ENCODE measurements at places on chromosomes 16 and 17.

GRCh38 chr17:32142857-32143526, 690 bp downstream of the RHOT1 start:
- DNase-seq, result peak; percentile 86

- DNase-seq, result no peak
These were observed 3.4 kb downstream of the ADAM11 start for GRCh38 chr17:44761932-44762810.

- peak; percentile 68 for DNase-seq
These were observed 5.8 kb upstream of the OGFOD3 start for GRCh38 chr17:82424001-82424862.

GRCh38 chr17:8326511-8327302, 12.9 kb upstream of the ODF4 start:
- DNase-seq, result peak; percentile 26

DNA sequence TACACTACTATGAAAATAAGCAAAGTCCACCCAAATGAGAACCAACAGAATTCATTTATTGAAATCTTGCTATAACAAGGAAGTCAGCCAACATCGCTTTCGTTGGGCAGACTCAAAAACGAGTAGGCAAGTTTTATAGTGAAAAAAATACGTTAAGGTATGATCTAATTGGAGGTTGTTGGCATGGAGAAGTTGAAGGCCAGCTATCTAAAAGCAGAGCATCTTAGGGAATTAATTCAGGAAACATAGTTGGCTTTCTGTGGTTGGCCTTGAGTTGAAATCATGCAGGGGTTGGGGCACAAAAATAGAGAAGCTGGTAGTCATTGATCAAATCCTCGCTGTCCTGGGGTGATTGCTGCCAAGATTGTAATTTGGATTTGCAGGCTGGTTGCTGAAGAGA, 118.3 kb downstream of the PPM1E start:
- DNase-seq, result no peak

DNA sequence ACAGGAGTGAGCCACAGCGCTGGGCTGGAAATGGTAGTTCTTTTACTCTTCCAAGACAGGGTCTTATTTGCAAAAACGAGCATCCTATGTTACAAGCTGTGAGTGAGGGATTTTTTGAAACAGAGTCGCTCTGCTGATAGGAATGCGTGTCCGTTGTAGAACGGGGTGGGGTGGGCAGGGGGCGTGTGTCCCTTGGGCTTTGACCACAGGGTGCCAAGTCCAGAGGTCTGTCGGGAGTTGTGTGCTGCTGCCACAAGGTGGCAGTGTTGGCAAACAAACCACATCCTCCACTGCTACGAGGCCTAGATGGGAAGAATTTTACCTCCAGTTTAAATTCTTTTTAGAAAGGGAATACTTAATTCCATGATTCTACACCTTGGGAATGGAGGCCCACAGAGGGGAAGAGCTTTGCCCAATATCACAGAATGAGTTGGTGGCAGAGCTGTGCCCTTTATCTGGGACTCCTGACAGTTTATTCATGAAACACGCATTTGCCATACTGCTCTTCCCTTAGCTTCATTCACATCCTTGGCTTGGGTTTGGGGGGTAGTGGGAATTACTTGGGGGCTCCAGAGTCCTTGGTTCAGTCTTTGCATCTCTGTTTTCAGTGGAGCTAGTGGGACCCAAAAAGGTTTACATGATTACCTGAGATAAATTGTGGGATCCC, 30.6 kb upstream of the ETV4 start:
- peak; percentile 83 for DNase-seq

GRCh38 chr16:24950275-24950674, 64.9 kb downstream of the ARHGAP17 start:
- DNase-seq, result peak; percentile 78

- DNase-seq, result no peak
These were observed 56.3 kb downstream of the SLFN5 start for GRCh38 chr17:35299135-35299534.

DNA sequence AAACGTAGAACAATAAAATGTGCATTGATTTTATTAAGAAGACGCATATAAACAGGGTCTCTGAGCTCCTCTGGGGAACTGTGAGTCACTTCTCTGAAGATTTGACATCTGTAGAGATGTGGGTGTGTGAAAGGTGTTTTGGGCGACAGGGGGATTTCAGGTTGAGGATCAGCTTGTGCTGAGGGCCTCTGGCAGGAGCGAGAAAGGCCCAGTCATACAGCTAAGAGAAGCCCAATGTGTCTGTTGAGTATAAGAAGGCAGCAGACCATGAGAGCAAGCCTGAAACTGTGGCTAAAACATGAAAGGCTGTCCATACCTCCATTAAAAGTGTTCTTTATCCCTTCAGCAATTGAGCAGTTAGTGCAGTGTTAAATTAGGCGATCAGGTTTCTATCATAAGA, 406.5 kb upstream of the MON1B start:
- no peak for DNase-seq

DNA sequence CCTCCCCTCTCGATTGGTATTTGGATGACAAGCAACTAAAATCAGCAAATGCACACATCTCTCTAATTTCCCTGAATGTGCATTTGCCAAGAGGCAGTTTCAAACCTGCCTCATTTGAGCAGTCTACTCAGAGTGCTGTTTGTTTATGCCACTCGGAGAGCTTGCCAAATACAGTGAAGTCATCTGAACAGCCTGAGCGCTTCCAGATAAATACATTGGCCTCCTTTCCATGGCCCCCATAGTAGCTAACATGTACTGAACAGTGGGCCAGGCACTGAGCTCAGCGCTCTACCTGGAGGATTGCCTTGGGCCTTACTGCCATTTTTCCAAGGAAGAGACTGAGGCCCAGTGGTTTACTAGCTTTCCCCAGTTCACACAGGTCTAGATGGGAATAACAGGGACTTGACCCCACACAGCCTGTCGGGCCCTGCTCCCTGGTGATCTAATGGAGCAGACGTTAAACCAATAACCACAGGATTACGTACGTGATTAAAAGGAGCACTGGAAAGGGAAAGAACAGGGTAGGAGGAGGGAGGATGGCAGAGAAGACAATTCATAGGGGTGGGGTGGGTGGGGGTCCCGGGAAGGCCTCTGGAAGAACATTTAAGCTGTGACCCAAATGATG, 18.7 kb upstream of the ANKRD40CL start:
- DNase-seq, result peak; percentile 70

DNA sequence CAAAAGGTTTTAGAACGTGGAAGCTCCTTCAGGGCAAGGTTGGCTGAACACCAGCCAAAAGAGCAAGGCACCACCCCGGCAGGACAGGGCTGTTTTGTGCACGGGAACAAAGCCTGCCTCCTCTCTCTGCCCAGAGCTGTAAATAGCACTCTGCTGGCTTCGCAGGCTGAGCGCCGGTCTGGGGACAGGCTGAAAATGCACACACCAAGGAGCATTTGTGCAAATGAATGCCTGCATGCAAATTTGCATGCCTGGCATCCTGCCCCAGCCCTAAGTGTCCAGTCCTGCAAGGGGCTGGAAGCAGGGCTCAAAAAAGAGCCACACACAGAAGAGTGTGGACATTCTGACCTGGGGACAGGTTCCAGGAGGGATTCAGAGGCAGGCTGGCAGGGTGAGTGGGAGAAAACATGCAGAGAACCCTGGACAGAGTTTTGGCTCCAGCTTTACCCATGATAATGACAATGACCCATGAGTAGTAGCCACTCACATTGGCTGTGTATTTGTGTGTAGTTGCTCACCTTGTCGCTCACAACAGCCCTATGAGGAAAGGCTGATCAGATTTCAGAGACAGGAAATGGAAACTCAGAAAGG, 11.7 kb downstream of the ABAT start:
- no peak for DNase-seq

- DNase-seq, result peak; percentile 60
These were observed at the start of gene ALOXE3 for GRCh38 chr17:8117980-8118768. ALOXE3 (minus strand) TSS chr17:8118514; CDS start chr17:8117990, 524 bp downstream.

DNA sequence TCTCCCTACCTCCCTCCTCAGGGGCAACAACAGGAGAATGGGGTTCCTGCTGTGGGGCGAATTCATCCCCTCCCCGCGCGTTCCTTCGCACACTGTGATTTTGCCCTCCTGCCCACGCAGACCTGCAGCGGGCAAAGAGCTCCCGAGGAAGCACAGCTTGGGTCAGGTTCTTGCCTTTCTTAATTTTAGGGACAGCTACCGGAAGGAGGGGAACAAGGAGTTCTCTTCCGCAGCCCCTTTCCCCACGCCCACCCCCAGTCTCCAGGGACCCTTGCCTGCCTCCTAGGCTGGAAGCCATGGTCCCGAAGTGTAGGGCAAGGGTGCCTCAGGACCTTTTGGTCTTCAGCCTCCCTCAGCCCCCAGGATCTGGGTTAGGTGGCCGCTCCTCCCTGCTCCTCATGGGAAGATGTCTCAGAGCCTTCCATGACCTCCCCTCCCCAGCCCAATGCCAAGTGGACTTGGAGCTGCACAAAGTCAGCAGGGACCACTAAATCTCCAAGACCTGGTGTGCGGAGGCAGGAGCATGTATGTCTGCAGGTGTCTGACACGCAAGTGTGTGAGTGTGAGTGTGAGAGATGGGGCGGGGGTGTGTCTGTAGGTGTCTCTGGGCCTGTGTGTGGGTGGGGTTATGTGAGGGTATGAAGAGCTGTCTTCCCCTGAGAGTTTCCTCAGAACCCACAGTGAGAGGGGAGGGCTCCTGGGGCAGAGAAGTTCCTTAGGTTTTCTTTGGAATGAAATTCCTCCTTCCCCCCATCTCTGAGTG, 5.9 kb upstream of the LASP1NB start:
- no peak for DNase-seq

DNA sequence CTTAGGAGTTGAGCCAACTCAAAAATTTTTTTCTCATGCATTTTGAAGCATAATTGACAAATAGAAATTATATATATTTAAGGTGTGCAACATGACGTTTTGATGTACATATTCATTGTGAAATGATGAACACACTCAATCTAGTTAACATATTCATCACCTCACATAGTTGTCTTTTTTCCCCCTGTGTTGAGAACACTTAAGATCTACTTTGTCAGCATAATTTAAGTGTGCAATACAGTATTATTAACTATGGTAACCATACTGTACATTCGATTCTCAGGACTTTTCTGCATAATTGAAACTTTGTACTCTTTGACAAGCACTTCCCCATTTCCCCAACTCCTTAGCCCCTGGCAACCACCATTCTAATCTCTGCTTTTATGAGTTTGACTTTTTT, 192.2 kb upstream of the ZKSCAN2 start:
- DNase-seq, result no peak

DNA sequence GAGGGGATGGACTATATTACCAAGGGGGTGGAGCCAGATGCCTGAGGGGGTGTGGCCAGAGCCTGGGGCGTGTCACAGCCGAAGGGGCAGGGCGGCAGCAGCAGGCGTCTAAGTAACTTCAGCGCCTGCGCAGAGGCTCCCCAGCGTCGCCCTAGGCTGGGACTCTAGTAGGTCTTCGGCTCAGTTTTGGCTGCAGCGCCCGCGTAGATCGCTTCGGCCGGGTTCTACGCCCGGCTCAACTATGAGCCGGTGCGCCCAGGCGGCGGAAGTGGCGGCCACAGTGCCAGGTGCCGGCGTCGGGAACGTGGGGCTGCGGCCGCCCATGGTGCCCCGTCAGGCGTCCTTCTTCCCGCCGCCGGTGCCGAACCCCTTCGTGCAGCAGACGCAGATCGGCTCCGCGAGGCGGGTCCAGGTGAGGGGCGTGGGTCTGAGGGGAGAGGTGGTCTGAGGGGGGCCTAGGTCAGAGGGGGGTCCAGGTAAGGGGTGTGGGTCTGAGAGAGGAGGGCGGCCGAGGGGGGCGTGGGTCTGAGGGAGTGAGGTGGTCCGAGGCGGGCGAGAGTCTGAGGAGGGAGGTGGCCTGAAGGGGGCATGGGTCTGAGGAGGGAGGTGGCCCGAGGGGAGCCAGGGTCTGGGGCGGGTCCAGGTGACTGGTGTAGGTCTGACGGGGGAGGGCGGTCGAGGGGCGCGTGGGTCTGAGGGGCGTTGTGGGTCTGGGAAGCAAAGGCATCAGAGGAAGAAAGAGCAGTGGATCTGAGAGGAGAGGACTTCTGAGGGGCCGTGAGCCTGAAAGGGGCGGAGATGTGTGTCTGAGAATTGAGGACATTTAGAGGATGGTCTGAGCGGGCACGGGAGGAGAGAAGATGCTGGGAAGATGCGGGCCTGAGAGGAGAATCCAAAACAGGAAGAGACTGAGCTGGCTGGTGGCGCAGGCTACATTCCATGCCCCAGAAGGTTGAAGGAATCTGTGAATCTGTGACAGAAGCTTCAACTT, at the start of gene LPCAT2:
TSS of gene LPCAT2 (plus strand) at position 132 of the 991 bp plus-strand sequence. CDS start at position 242, 110 bp downstream.
- DNase-seq, result peak; percentile 87

DNA sequence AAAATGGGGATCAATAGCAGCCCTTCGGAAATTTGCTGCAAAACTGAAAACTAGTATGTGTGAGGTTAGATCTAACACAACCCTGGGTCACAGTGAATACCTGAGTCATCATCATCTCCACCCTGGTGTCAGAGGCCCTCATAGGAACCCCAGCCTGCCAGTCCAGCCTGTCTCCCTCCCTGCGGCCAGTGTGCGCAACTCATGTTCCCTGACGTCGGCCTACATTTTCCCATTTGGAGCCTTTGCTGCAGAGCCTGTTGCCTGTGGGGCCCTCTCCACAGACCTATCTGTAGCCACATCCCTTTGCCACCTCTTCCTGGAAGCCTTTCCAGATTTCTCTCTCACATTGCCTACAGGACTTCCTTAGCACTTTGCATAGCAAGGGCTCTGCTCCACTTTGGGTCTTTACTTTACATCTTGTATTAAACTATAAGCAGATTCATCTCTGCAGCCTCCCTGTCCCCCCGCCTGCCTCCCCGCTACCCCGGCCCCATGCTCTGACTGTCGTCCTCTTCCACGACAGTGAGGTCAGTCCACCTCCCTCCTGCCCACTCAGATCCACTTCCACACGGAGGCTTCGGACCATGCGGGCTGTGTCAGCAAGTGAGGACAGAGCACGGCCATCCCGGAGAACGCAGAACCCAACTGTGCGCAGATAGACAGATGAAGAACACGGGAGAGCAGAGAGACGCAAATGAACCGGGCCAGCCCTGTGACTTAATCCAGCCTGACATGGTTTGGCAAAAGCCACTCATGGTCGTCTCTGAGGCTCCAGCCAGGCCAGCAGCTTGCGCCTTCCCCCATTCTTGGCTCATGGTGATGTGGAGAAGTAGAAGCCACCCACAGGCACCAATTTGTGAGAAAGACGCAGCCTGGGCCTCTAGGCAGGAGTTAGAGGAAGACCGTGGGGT, 31.0 kb downstream of the NGFR start:
- DNase-seq, result no peak

DNA sequence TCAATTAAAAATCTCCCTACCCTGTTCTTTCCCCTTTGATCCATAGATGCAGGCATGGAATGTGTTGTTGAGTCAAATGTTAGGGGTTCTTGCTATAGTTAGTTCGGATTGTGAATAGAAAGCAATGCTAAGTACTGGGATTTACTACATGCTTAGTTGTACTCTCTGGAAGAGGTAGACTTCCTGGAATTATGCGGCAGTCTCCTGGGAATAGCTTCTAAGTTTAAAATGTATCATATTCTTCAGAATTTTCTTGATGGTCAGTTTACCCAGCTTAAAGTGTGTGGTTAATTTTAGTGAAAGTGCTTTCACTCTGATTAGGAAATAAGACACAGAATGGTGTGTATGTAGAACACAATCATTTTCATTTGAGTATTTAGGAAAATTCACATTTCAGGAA, 3.5 kb downstream of the CLTC start:
- DNase-seq, result no peak

DNA sequence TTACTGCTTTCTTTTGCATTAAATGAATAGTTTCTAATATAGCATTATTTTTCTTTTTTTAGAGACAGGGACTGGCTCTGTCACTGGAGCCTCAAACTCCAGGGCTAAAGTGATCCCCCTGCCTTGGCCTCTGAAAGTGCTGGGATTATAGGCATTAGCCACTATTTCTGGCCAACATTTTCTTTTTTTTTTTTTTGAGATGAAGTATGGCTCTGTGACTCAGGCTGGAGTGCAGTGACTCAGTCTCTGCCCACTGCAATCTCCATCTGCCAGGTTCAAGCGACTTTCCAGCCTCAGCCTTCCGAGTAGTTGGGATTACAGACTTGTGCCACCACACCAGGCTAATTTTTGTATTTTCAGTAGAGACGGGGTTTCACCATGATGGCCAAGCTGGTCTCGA, 2.0 kb upstream of the DUXB start:
- no peak for DNase-seq

All from choroid plexus epithelial cell (primary cell).